Hematopoietic multipotent progenitor cell (in vitro differentiated cells): ENCODE measurements at places on chromosomes 7 and 10. TPM values are rescaled to one million over a fixed set of nuclear protein-coding genes. Genes with fewer than 3 reads are reported as not detected.

EPHA1 gene
- 6.2 TPM for total RNA-seq

PAX4 gene
- total RNA-seq: not detected

AS3MT gene
- total RNA-seq: under 0.01 TPM

COPS6 gene
- total RNA-seq: 43.9 TPM

ASIC3 gene
- 0.54 TPM for total RNA-seq

TASOR2 gene
- total RNA-seq: 24.2 TPM

OPN1SW gene
- not detected for total RNA-seq

C10orf105 gene
- total RNA-seq: 0.81 TPM

SHH gene
- under 0.01 TPM for total RNA-seq

ACTR3C gene
- total RNA-seq: 26.4 TPM

DBNL gene
- 125 TPM for total RNA-seq

EN2 gene
- not detected for total RNA-seq

RBM33 gene
- total RNA-seq: 36.4 TPM

COG5 gene
- total RNA-seq: 15.1 TPM

PIK3CG gene
- total RNA-seq: 51.2 TPM

C10orf53 gene
- under 0.01 TPM for total RNA-seq

CNNM1 gene
- 1.9 TPM for total RNA-seq

NCF1 gene
- 2.2 TPM for total RNA-seq

PON3 gene
- total RNA-seq: under 0.01 TPM

FAM241B gene
- total RNA-seq: 1.3 TPM

HTR5A gene
- under 0.01 TPM for total RNA-seq

ZNF783 gene
- 19.9 TPM for total RNA-seq

SLC26A3 gene
- not detected for total RNA-seq

NPTX2 gene
- total RNA-seq: 18.0 TPM

SMO gene
- total RNA-seq: 33.1 TPM

TRIL gene
- total RNA-seq: under 0.01 TPM

SPDYE2 gene
- under 0.01 TPM for total RNA-seq
